ENCODE measurements at places on chromosomes 3 and 15. TPM values are rescaled to one million over a fixed set of nuclear protein-coding genes. Genes with fewer than 3 reads are reported as not detected.

Gene PP2D1
- total RNA-seq = not detected

Gene OR5H15
- not detected for total RNA-seq

Gene CSNK1G1
- total RNA-seq = 40.1 TPM

Gene C3orf38
- 60.5 TPM for total RNA-seq

Gene LHFPL4
- 0.58 TPM for total RNA-seq

Gene ACOX2
- total RNA-seq = 28.8 TPM

Gene ZIC1
- total RNA-seq = not detected

Gene PLSCR2
- 0.85 TPM for total RNA-seq

Gene RHOV
- 9.3 TPM for total RNA-seq

Gene STRA6
- 21.9 TPM for total RNA-seq

DNA sequence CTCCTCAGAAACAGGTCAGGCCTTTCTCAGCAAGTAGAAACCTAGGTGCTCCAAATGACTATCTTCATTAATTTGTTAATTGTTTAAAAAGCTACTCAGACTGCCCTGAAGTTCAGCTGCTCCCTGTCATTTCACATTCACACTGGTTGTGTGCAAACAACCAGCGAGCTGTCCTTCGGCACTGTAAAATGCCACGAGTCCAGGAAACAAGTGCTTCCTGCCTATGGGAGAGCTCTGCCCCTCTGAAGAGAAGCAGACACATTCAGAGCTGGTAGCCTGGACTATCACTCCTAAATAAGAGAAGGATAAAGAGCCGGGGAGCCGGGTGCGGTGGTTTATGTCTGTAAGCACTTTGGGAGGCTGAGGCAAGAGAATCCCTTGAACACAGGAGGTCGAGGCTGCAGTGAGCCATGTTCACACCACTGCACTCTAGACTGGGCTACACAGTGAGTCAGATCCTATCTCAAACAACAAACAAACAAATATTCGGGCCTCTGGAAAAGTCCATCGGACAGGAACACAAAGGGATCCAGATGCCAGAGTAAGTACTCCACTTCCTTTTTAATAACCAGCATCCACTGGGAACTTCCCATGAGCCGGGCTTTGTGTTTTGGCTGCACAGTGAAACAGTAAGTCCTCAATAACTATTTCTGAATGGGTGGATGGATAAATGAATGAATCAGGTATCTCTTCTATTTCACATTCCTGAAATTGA, 114.4 kb upstream of the WNT5A start:
- DNase-seq = no peak

DNA sequence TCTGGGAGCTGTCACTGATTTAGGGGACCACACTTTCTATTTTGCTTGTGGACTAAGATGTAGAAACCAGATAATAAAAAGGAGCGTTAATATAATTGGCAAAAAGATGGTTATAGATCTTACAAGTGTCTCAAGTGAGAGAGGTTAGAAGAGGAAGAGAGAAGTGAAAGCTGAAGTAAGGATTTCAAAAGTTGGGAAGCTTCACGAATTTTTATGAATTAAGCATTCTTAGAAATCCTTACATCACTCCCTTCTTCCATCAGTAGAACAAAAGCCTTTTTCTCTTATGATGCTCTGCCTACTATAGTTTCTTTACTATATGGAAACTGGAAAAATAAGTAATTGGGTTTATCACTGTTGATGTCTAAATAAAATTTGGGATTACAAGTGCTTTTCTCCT, 146.5 kb downstream of the FNDC3B start:
- no peak for DNase-seq

DNA sequence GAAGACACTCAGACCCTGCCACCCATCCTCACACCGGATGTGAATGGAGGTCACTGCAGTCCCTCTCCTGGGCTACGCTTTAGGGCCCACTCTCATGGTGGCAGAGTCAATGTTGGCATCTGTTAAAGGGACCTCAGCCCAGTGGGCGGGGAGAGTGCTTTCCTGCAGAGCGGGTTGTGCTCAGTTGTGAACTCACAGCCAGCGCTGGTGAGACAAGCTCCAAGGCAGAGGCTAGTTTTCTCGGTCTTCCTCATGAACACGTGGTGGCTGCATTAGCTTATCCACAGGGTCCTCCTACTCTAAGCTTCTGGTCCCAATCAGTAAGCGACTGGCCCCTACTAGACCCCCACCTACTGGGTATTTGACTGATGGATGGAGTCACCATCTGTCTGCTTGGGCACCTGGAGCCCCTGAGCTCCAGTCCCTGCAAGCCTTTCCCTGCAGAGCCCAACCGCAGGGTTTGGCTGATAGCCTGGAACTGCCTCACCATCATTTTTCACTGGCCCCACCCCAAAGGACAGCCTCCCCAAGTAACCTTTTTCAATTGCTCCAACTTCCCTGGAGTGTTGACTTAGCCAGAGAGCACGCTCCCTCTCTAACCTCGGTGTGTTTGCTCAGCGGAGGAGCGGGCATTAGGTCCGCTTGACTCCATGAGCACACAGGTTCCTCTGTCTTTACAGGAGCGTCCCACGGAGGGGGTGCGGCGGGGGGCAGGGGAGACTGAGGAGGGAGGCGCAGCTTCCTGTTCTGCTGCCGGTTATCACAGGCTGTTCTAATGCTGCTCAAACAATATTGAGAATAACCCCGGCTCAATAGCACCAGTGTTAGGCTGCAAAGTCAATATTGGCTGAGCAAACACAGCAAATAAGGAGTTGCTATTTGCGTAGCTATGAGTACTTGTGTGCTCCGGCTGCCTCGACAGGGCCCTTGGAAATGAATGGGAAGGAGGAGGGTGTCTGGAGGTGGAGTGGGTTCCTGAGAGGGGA, 141.7 kb downstream of the RPLP1 start:
- DNase-seq = peak; percentile 84

- no peak for DNase-seq
Observed at GRCh38 chr3:23421811-23422516, 218.8 kb downstream of the UBE2E2 start.

- DNase-seq = no peak
Observed at GRCh38 chr3:125317761-125318160, 57.4 kb downstream of the ZNF148 start.

GRCh38 chr3:70621451-70621850, 309.0 kb upstream of the MDFIC2 start:
- DNase-seq = no peak

GRCh38 chr15:47987461-47987860, 133.3 kb upstream of the SLC24A5 start:
- DNase-seq = no peak

DNA sequence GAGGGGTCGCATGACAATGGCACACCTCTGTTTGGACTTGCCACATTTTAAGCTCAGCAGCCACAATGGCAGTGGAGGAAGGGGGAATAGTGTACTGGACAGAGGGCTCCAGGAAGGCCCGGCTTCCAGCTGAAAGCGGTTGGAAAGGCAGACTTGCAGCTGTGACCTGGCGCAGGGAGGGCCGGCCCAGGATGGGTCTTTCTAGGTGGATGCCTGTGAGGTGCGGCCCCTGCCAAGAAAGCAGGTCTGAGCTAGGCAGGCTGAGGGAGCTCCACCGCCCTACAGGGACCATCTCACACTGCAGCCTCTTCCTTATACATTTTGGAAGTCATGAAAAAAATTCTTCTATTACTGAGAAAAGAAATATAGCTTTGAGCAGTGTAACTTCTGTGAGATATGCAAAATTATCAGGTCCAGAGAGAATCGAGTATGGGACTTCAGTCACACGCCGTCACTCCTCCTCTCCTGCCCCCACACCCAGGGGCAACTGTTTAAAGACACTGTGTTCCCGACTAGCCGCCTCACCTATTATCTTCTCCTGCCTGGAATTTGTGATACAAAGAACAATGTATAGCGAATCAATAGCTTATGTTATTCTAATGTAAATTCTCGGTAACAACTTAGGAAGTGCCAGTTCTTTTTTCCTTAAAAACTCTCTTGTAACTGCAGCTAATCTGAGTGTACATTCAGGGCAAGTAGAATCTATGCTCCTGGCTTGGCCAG, 331.0 kb downstream of the OCA2 start:
- no peak for DNase-seq

- no peak for DNase-seq
Observed at GRCh38 chr3:197960694-197961581, 921 bp downstream of the LMLN start.

GRCh38 chr15:96187341-96188305, 142.9 kb upstream of the NR2F2 start:
- DNase-seq = peak; percentile 42

DNA sequence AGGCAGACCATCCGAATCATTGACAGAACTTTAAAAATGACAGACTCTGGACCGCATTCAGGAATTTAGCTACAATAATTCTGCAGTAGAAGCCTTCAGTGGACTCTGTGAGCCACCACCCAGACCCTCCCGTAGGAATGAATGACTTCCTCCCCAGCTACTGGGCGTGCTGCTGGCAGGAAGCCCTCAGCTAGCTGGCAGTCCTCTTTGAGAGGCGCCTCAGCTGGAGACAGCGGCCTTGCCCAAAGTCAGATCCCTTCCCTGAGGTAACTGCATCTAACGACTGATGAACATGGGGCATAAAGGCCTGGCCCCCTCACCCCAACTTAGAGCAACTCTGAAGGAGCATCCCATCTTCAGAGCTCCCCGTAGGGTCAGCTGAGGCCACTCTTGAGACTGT, 25.8 kb downstream of the CRABP1 start:
- DNase-seq = no peak
